Activated CD4-positive, CD25-positive, alpha-beta regulatory T cell treated with anti-CD3 and anti-CD28 coated beads, Interleukin-2, amount 50 U/mL, for 72 hours (primary cell): ENCODE measurements at places on chromosomes 3 and 15.

- DNase-seq, result no peak
These were observed 63.8 kb downstream of the MRPL46 start for GRCh38 chr15:88403351-88403791.

- no peak for DNase-seq
These were observed 37.2 kb downstream of the MYO5A start for GRCh38 chr15:52491472-52491871.

- no peak for DNase-seq
These were observed 4.3 kb upstream of the CCDC50 start for GRCh38 chr3:191324936-191325335.

GRCh38 chr3:138775254-138775595, 59.5 kb downstream of the PIK3CB start:
- DNase-seq, result no peak

DNA sequence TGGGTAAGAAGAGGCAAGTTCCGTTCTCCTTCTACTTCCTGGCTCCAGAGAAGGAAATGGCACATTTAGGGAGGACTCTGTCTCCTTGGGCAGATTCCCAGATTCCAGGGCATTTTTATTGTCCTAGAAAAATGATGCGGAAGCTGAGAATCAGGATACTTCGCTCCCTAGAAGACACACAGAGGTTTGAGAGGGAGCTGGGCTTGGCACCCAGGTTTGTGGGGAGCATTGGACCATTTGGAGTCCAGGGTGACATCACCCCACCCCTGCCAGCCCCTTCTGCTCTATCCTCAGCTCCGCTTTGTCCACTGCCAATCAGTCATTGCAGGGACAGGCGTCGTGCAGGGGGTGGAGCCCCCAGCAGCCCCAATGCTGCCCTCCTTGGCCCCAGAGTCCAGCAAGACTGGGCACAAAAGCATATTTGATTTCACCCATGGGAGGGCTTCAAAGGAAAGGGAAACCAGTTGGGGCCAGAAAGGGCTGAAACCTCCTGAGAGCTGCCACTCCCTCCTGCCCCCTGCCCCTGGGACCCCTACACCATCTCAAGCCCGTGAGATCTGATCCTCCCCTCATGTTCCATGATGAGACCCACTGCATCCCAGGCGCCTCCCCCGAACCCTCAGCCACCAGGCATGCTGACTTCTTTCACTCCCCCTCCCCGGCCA, 129.8 kb upstream of the MEF2A start:
- no peak for DNase-seq

DNA sequence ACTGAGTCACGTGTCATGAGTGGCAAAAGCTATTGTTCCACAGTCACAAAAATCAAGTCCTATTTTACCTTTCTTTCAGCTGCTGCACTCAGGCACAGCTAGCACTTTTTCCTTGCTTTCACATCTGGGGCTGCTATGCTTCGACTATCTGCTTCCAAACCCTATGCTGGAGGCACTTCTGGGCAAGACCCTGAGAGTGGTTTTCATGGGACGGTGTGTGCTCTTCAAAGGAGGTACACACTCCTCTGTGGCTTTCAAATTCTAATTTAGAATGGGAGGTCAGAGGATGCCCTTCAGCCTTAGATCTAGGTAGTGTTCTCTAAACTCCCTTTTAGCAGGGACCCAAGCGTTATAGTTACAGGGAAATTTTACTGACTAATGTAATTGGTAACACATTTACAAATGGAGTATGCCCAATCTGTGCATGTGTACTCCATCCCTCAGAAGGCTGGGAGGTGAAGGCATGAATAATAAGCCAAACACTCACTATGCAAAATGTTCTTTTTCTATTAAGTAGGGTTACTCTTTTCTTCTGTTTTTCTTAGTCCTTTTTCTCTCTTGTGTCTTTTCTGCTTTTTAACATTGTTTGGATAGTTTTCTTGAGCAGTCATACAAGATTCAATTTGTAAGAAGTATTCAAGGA, 188.3 kb downstream of the LSAMP start:
- no peak for DNase-seq

GRCh38 chr3:134407239-134407625, 33.0 kb upstream of the AMOTL2 start:
- no peak for DNase-seq

DNA sequence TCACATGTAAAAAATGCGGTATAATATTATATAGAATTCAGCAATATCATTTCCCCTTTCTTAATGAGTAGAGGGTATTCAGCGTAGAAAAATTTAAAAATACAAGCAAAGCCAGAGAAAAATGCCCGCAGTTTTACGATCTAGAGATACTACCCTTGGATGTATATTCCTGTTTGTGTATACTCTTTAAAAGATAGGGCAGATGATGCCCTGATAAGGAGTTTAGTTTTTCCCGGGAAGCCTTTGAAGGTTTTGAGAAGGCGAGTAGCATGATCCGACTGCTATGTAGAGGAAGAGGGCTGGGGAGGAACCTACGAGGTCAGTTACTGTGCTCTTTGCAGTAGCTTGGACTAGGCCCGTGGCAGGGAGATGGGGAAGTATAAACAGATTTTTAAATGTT, 1.2 kb downstream of the YEATS2 start:
- DNase-seq, result no peak

DNA sequence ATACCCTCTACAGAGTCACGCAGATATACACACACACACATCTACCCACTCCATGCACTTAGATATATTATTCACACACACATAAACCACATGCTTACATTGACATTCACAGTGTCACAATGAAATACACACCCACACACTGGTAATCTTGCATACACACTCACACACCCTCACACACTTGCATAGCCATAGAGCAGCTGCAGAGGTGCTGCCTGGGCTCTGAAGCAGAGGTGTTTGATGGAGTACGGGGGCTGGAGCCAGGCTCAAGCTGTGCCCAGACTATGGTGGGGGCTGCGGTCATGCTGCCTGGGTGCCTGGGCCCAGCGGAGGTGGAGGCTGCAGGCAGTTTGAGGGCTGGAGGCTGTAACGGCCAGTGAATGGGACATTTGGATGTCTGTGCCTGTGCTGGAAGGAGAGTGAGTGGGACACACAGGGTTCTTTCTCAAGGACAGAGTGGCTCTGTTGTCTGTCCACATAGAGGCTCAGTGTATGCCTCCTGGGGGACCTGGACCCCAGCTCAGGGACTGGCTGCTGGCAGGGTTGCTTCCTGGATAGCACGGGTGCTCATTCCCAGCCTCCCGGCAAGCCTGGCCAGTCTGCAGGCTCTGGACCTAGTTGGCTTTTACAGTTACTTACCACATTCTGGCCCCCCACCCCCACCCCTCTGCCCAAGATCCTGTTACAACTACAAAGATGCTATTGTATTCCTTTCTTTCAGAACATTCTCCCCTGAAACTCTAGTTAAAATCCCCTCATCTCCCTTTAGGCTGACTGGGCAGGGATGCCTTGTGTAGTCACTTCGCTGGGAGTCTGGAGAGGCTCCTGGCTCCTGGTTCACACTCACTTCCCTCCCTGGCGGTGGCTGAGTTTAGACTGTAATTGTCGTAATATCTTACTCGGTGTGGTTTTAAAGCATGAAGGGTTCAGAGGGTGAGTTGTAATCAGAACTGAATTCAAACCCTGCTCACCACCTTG, 12.5 kb downstream of the GASK1A start:
- DNase-seq, result no peak

DNA sequence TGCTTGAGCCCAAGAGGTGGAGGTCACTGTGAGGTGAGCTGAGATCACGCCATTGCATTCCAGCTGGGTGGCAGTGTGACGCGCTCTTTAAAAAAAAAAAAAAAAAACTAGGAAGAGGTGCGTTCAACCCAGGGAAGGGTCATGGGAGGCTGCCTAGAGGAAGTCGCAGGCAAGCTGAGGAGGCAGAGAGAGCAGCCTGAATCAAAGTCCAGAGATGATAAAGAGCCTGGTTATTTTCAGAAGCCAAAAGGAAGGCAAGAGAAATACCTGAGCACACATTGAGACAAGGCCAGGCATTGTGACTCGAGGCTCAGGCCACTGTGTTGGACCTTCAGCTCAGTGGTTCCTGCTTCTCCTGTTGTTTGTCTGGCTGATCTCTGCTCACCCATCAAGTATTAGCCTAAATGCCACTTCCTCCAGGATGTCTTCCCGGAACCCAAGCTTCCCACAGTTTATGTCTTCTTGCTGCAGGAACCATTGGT, 16.1 kb upstream of the GCNT3 start:
- no peak for DNase-seq

- no peak for DNase-seq
These were observed 1029.3 kb upstream of the CFAP20DC start for GRCh38 chr3:60079076-60079475.

GRCh38 chr3:119518026-119518425, 19.7 kb downstream of the TIMMDC1 start:
- DNase-seq, result no peak

GRCh38 chr3:127800508-127800907, 21.8 kb downstream of the MGLL start:
- no peak for DNase-seq

- no peak for DNase-seq
These were observed 7.9 kb downstream of the ANP32A start for GRCh38 chr15:68812597-68813431.

GRCh38 chr15:72890043-72890442, 106.5 kb upstream of the ADPGK start:
- no peak for DNase-seq

GRCh38 chr3:178434206-178434805, 101.9 kb upstream of the KCNMB2 start:
- DNase-seq, result no peak

DNA sequence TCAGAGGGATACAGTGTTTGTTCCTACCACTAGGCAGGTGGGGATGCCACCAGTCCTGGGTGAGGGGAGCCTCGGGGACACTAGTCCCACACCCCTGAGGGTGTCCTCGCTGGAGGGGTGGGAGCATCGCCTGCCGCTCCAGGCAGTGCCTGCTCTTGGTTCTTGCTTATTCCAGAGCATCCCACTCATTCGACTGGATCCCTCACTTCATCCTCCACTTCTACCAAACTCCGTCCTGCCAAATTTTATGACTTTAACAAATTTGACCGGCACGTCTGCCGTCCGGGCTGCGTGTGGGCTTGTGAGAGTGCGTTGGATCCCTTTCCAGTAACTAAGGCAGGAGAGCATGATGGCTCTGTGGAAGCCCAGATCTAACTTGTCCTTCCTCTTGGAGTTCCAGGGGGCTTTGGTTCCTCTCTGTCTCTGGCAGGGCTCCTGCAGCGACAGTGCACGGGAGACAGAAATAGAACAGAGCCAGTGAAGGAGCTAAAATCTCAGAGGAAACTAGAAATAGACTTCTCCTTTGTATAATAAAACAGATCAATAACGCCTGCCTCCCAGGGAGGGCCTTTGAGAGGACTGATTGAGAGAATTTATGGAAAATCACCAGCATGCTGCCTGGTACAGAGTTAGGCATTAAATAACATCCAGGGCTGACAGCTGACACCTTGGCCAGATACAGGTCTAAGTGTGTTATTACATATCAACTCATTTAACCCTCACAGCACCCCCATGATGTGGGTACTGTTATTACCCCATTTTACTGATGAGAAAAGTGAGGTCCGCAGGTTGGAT, 34.5 kb downstream of the MGLL start:
- DNase-seq, result no peak

DNA sequence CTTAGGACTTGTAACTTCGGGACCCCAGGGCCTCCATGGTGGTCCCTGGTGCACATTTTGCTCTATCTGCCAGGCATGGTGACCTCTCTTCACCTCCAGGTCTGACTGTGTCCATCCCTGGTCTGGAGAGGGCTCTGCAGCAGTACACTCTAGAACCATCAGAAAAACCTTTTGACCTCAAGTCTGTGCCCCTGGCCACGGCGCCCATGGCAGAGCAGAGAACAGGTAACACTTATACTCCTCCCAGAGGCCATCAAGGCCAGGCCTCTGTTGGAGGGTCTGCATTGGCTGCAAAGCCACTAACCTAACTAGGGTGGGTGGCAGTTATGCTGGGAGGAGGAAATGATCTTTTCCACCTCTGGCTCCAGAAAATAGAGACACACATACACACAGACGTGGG, 10.3 kb upstream of the HMCES start:
- DNase-seq, result no peak

GRCh38 chr3:119619094-119619493, 21.4 kb downstream of the PLA1A start:
- DNase-seq, result no peak

- DNase-seq, result peak; percentile 38
These were observed 40.2 kb upstream of the IDH2 start for GRCh38 chr15:90142216-90143165.

DNA sequence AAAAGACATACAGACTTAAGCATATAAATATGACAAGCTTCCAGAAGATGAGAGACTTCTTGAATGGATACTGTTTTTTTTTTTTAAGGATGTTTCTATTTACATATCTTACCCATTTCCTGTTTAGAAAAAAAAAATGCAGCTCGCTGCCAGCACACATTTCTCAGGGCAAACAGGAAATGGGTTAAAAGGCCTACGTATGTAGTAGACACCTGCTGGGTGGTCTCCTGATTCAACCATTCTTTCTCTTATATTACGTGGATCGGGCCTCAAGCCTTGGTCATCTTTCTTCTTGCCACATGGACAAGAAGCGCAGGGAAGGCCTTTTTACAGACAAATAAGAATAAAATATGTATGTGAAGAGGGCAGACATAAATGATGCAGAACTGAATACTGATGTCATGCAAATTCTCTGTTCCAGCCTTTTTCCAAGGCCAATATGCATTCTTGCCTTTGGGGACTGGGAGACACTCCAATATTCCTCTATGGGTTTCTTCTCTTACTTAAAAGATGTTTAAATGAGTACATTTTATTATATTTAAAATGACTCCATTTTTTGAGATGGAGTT, 35.0 kb upstream of the TJP1 start:
- DNase-seq, result no peak

GRCh38 chr15:48842501-48842900, 31.6 kb upstream of the CEP152 start:
- no peak for DNase-seq

GRCh38 chr15:52234596-52235541, 43.7 kb upstream of the GNB5 start:
- peak; percentile 43 for DNase-seq

DNA sequence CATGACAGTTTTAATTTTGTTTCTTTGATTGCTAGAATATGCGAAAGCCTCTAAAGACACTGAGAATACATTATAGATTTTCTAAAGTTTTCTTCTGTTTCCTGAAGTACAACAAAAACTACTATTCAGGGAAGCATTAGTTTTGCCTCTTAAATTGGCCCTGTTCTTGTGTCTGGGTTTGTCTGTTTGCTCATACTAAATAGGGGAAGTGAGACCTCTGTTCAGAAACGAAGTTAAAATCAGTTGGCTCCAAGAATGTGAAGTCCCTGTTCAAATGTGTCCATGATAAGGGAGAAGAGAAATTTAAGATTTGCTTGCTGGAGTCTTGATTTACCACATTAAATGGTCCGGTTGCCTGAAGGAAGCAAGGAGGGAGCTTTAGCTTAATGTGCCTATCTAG, 327.3 kb upstream of the GBE1 start:
- no peak for DNase-seq

- no peak for DNase-seq
These were observed 17.4 kb downstream of the C3orf38 start for GRCh38 chr3:88167173-88167572.

GRCh38 chr15:70627734-70628548, 135.4 kb downstream of the UACA start:
- DNase-seq, result no peak
